ENCODE measurements at places on chromosomes 12 and 14. TPM values are rescaled to one million over a fixed set of nuclear protein-coding genes. Genes with fewer than 3 reads are reported as not detected.
A peak's percentile ranks its signal among the peaks of the same experiment; 100 is the strongest.

- ATAC-seq, result peak; percentile 55
Observed at GRCh38 chr12:95096852-95097251, 23.4 kb upstream of the NR2C1 start.

GRCh38 chr12:58532855-58533608, 387.3 kb downstream of the LRIG3 start:
- ATAC-seq, result no peak

DNA sequence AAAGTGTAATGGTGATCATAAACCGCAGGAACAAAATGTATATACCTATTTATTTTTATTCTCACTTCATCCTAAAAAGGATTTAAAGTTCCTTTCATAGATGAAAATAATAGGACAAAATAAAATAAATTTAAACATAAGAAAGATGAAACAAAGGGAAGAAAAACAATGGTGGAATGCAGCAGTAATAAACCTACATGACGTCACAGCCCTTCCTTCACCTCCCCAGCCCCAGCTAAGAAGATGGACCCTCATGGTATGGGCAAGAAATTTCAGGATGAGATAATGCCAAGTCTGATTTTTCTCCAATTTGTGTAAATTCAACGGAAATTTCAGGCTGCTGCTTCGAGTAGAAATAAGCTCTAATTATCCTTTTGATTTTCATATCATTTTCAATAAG, 381.0 kb downstream of the LRIG3 start:
- ATAC-seq, result no peak

GRCh38 chr12:103712216-103712615, 125.1 kb downstream of the STAB2 start:
- no peak for ATAC-seq

GRCh38 chr14:92568621-92569479, 55.3 kb downstream of the RIN3 start:
- no peak for ATAC-seq

The EIF2S3B gene
- total RNA-seq, result 0.87 TPM

The ARG2 gene
- total RNA-seq, result 24.7 TPM

- ATAC-seq, result no peak
Observed at GRCh38 chr12:81412940-81413339, 335.1 kb downstream of the ACSS3 start.

All from gastroesophageal sphincter (tissue), 4 donors.